Astrocyte of the spinal cord (primary cell): ENCODE measurements at places on chromosomes 1 and 21.

GRCh38 chr1:164602480-164603093, 43.6 kb downstream of the PBX1 start:
- DNase-seq = peak; percentile 71

GRCh38 chr21:42120101-42120902, 49.2 kb downstream of the UMODL1 start:
- DNase-seq = no peak

GRCh38 chr21:26818906-26819305, 26.3 kb downstream of the ADAMTS1 start:
- no peak for DNase-seq

GRCh38 chr1:17465228-17465627, 25.8 kb upstream of the RCC2 start:
- DNase-seq = no peak

GRCh38 chr1:100145116-100145515, 12.2 kb downstream of the TRMT13 start:
- no peak for DNase-seq

DNA sequence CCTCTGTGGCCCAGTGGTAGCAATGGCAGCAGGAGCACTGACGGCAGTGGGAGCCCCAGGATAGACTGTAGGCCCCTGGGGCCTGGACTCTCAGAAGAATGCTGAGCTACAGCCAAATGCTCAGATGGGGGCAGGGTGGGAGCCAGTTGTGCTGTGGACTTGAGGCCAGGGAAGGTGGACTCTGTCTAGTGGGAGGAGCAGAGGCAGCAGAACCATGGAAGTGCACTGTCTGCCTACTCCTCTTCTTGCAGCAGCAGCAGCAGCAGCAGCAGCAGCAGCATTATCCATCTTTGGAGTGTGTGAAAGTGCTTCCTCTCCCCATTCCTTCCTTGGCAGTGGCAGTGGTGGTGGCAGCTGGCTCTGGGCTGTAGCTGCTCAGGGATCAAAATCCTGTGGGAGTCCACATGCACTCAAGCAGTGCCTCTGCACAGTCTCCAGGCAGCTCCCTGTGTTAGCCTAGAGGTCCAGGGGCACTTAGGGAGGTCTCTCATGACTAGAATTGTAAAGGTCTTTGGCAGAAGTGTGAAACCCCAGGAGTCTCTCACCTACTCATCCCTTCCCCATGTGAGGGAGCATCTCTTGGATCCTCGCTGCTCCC, 917.9 kb upstream of the B3GALT2 start:
- DNase-seq = no peak

- DNase-seq = peak; percentile 88
These were observed 65.6 kb upstream of the DAB1 start for GRCh38 chr1:57489358-57490036.

DNA sequence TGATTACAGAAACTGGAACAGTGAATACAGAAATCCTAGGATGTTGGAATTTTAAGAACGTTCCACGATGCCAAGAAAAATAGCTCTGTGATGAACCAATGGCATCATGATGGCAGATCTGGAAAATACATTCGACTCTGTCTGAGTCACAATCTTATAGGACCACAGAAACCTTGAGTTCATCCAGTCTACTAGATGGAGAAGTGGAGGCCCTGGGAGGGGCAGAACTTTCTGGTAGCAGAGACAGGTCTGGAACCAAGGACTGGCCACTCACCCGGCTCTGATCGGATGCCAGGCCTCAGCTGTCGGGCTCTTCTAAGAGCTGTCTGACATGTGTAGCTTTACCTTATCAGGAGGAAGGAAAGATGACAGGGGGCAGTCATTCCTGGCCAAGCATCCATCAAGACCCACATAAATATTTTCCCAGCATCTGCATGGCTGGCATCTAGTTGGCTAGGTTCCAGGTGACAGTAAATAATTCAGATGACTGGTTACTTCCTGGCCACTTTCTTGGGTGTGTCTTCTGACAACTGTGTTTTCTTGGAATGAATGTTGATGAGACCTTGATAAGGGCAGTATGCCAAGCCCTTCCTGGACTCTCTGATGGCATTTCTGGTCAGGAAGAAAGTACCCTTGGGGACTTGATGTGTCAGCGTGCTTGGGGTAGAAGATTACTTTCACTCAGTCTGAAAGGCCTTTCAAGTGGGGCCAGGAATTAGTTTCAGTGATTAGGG, 72.6 kb upstream of the TRABD2B start:
- no peak for DNase-seq

DNA sequence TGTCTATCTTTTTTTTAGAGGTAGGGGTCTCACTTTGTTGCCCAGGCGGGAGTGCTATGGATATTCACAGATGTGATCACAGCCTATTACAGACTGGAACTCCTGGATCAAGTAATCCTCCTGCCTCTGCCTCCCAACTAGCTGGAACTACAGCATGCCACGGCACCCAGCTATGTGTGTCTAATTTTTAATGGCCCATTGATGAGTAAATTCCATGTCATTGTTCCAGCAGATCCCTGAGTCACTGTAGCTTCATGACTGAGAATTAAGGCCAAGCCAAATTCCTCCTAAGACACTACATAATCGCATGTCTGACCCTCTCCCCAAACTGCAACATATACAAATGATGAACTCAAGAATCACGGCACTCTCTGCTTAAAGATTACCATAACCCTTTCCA, 84.2 kb upstream of the RGS2 start:
- peak; percentile 72 for DNase-seq

DNA sequence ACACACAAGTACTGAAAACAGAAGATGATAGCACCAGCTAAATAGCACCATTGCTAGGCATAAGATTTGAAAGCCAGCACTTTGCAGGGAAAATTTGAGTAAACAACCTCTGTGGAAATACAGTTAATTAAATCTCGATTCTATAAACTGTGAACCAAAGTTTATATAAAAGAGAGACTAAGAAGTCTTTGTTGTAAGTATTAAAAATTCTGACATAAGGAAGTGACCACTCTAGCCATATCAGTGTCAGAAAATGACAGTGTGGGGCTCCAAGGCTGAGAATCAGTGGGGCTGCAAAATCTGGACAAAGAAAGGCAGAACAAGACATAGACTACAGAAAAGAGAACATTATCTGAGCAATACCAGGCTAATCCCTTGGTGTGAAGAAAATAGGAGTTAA, 292.2 kb downstream of the ST6GALNAC3 start:
- no peak for DNase-seq

- no peak for DNase-seq
These were observed 100.9 kb downstream of the ARHGEF10L start for GRCh38 chr1:17640393-17640792.

DNA sequence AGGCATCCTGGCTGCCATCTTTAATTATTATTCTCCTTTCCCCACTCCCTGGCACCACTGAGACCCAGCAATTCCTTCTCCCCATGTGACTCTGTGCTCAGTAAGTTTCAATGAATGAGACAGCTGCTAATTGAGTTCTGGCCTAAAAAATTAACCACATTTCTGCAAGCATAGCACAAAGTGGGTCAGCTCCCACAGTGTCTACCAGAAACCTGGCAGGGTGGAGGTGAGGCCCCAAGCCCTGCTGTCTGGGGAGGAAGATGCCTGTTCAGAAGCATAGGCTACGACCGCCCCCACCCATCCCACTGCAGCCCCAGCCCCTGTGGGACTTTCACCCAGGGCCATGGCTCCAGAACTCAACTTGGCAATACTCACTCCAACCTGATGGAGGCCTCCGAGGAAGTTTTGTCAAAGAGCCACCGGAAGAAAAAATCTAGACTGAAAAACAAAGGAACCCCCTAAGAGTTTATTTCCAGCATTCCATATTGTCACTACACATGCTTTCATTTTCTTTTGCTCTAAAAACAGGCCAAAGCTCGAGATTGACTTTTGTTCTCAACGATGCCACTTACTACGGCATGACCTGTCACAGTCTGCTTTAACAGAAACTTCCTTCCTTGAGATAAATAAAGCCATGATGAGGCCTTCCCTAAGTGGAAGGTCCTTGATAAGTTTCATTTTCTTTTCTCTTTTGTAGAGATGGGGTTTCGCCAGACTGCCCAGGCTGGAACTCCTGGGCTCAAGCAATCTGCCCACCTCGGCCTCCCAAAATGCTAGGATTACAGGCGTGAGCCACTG, 26.5 kb downstream of the TMEM63A start:
- no peak for DNase-seq

- DNase-seq = no peak
These were observed 165.3 kb upstream of the C1orf105 start for GRCh38 chr1:172255223-172255560.

DNA sequence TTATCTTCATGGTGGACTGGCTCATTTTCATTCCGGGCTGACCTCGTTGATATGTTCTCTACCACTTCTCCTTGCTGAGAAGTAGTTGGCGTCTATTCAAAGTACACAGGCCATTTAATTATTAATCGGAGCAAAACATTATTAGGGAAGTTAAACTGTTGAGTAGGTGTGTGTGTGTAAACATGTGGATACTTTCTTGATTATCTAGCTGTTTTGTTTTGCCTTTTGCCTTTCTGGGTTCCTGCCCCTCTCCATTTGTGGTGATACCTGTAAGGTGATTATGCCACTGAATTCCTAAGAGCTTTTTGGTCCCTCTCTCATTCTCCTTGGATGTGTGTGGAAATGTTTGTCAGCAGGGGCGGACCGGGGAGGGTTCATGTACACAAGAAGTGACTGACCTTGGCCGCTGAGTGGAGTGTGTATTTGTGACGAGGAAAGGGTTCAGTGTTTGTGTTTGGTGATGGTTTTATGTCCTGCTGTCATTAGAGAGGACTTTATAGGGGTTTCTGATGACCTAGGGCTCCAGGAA, 56.6 kb upstream of the PPP2R5A start:
- DNase-seq = no peak

GRCh38 chr1:178039891-178040290, 54.0 kb upstream of the RASAL2 start:
- DNase-seq = no peak

DNA sequence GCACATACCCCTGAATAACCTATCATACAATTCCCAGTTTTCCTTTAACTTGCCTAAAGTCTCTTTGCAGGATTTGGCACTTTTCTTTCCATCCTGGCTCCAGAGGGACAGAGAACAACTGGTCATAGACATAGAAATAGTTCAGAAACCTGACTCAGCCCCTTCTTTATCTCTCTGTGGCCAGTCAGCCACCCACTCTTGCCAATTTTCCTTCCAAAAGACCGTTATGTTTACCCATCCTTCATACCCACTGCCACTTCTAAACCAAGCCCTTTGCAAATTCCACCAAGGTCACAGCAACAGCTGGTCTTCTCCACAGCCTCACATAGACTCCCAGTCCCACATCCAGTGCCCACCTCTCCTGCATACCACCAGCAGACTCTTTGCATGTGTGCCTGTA, 127.2 kb upstream of the FGGY start:
- no peak for DNase-seq

DNA sequence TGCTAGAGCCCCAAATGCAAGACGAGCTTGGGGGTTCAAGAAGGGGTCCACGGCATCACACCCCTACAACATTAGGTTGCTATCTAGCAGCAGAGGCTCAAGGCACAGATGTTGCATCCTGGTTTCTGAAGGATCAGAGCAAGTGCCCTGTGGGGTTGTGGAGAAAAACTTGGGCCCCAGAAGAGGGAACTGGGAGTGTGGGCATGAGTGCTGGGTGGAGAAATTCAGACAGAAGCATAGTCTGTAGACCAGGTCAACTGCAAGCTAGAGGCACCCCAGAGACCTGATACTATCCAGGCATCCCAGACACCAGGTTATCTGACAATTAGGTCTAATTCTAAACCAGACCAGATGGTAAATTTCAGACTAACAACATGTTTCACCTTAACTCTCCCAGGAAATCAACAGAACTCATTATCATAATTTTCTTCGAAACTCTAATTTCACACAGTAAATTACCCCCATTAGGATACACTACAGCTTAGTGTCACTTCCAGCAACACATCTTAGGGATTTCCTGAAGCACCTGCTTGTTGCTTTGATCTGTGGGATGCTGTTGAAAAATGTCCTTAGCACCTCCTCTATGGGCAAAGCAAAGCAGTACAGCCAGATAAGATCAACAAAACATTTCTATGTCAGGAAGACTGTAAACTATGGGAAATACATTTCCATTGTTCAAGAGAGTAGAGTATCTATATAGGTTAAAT, 179.3 kb downstream of the VAV3 start:
- DNase-seq = no peak

DNA sequence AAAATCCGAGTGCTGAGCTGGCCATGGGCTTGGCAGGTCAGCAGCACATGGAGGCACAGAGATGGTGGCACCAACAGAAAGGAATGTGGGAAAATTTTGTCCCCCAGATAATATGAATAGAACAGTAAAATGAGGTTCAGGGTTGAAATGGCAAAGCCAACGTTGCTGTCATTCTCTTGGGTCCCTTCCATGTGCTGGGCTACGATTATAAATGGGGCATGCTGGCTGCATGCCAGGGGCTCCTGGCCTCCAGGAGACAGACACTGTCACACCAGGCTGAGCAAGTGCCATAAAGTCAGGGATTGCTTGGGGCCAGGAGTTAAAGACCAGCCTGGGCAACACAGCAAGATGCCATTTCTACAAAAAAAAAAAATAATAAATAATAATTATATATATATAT, 77.1 kb downstream of the TOMM20 start:
- DNase-seq = no peak

GRCh38 chr1:227780101-227781044, 35.1 kb upstream of the PRSS38 start:
- no peak for DNase-seq

GRCh38 chr1:38776466-38777065, 83.0 kb downstream of the RRAGC start:
- DNase-seq = no peak

GRCh38 chr1:151825204-151825603, 6.4 kb downstream of the RORC start:
- DNase-seq = no peak

GRCh38 chr1:220631238-220631815, 58.8 kb upstream of the C1orf115 start:
- no peak for DNase-seq

DNA sequence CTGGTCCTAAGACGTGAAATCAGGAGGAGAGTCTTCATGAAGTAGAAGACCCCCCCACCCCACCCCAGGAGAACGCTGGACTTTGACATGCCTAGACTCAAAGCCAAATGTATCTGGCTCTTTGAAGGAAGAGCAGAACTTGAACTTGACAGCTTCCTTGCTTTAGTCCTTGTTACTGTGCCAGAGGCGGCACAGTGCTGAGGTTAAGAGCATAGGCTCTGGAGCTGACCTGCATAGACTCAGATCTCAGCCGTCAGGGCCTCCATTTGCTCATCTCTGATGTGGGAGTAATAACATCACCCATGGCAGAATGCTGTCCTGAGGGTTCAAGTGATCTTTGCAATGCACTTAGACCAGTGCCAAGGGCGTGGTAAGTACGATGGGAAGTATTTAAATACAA, 39.0 kb downstream of the COL6A1 start:
- no peak for DNase-seq

- DNase-seq = no peak
These were observed 131.6 kb downstream of the AJAP1 start for GRCh38 chr1:4786055-4786454.

GRCh38 chr1:201608635-201609395, 69.9 kb downstream of the NAV1 start:
- no peak for DNase-seq

DNA sequence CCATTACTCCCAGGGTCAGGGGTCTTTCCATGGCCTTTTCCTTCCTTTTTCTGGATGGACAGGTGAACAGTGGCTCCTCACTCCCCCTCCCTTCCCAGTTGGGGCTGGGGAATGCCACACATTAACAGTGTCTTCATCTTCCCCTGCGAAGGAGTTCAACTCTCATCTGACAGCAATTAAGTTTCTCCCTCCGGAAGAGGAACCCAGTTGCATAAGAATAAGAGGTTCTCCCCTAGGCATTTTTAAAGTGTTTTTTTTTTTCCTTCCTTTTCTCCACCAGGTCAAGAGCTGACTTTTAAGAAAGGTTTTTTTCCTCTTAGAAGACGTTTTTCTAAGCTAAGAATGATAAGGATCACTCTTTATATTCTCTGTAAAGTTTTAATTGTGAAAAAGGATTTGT, 42.3 kb upstream of the FASLG start:
- DNase-seq = no peak
